ENCODE measurements at places on chromosomes 4 and X.

DNA sequence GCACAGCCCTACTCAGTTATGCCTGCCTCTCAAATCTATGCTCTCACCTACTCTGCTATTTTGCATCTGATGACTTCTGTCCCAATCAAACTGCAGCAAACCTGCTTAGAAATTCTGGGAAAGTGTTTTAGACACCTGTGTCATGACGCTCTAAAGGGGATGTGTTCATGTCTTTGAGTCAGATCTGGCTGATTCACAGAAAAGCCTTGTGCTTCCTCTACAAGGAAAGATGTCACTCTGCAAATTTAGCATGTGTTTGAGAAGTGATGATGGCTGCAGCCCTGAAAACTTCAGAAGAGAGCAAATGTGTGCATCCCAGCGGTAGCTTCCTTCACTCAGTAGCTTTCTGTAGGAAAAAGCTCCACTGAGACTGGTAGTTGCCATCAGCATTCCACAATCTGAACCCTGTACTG lies 235.4 kb downstream of the MGST2 start:
- no peak for DNase-seq

DNA sequence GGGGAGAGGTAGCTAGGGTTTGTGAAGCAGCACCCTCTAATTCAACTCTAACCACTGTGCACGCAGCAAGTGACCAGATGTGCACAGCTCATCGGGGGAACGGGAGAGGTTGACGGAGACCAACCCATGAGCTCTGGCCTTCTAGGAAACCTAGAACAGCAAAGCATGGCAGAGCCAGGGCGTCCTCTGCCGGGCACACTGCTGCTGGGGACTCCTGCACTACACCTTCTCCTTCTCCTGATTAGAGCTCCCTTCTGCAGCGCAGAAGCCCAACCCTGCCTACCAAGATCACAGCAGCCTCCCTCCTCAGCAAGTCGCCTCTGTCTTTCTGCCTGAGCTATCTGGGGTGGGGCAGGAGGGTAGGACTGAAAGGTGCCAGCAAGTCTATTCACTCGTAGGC lies 252.3 kb upstream of the PSAPL1 start:
- no peak for DNase-seq

DNA sequence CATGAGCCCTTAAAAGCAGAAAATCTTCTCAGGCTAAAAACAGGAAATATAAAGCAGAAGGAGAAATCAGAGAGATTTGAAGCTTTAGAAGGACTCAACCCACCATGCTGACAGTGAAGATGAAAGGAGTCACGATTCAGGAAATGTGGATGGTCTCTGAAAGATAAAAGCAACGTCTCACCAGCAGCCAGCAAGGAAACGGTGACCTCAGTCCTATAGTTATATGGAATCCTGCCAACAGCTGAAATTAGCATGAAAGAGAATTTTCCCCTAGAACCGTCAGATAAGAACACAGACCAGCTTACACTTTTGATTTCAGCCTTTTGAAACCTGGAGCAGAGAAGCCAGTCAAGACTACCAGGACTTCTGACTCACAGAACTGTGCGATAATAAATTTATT lies 715.7 kb upstream of the HTR2C start:
- no peak for DNase-seq

DNA sequence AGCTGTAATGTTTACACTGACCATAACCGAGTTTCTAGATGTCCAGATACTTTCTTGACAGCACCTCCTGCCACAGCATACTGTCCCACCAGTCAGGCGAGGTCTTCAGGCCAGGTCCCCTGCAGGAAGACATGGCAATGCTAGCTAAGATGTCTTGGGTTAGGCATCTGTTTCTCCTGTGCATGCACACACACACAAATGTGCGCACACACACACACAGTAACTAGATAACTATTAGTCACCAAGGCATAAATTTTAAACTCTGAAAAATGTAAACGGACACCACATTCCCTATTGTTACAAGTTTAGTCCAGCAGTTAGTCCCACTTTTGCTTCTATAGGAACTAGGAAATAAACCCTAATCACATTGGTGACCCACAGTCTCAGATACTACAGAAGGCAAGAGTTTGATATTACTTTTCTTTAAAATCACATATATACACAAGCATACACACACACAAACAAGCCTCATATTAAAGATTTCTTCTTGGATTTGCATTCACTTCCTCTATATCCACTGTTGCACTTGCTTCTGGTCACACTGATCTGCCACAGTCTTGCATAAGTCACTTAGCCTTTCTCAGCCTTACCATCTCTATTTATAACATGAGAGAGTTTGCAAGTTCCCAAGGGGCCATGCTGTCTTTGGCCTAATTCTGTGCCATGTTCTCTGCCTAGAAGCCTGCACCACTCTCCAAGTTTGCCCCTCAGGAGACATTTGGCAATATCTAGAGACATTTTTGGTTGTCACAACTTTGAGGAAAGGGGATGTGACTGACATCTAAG lies 32.2 kb downstream of the IL21 start:
- DNase-seq, result no peak

DNA sequence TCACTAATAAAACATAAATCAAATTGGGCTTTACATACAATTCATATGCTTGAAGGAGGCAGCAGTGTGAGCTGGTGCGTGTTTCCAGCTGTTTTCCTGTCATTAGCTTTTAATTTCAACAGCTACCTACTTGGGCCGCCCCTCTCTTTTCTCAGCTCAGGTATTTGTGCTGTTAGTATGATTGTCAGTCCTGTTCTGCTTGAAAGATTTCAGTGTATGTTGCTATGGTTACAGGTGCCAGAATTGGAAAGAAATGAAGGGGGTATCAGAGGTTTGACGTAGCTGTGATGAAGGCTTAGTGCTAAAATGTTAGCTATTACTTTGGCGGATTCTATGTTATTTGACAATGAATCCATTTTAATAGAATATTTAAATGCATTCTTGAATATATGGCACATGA lies 440.3 kb downstream of the ZIC3 start:
- DNase-seq, result no peak
